ENCODE measurements at places on chromosomes 7 and 10. TPM values are rescaled to one million over a fixed set of nuclear protein-coding genes. Genes with fewer than 3 reads are reported as not detected.

Gene CFAP43
- 0.25 TPM for total RNA-seq

Gene UCMA
- not detected for total RNA-seq

Gene NPSR1
- not detected for total RNA-seq

Gene CROT
- 6.5 TPM for total RNA-seq

Gene EBLN1
- not detected for total RNA-seq

Gene SLC16A9
- 0.08 TPM for total RNA-seq

Gene WNT16
- total RNA-seq = 1.2 TPM

Gene ICA1
- 1.5 TPM for total RNA-seq

Gene FANK1
- total RNA-seq = 2.8 TPM

Gene HOXA5
- total RNA-seq = 5.9 TPM

Gene DRGX
- 0.08 TPM for total RNA-seq

Gene TLX1
- total RNA-seq = not detected

Gene DTX2
- total RNA-seq = 33.9 TPM

Gene MKX
- not detected for total RNA-seq

Gene TBX20
- 1.9 TPM for total RNA-seq

Gene ATOH7
- 0.10 TPM for total RNA-seq

Gene NEUROG3
- total RNA-seq = not detected

Gene TMEM229A
- total RNA-seq = not detected

Gene GLCCI1
- total RNA-seq = 1.2 TPM

Measured in A549 treated with Hydrocortisone at 1 μM for 4 hours (cell line).